ENCODE measurements at places on chromosomes 13 and 19.
A peak's percentile ranks its signal among the peaks of the same experiment; 100 is the strongest.

DNA sequence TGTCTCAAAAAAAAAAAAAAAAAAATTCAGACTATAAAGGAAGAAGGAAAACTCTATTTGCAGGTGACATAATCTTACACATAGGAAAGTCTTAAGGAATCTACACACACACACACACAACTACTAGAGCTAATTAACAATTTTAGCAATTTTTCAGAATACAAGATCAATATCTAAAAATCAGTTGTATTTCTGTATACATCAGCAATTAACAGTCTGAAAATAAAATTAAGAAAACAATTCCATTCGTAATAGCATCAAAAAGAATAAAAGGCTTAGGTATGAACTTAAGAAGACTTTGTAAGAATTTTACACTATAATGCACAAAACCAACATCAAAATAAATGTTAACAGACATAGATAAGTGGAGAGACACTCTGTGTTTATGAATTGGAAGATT, 15.6 kb upstream of the CALM3 start:
- DNase-seq = no peak

DNA sequence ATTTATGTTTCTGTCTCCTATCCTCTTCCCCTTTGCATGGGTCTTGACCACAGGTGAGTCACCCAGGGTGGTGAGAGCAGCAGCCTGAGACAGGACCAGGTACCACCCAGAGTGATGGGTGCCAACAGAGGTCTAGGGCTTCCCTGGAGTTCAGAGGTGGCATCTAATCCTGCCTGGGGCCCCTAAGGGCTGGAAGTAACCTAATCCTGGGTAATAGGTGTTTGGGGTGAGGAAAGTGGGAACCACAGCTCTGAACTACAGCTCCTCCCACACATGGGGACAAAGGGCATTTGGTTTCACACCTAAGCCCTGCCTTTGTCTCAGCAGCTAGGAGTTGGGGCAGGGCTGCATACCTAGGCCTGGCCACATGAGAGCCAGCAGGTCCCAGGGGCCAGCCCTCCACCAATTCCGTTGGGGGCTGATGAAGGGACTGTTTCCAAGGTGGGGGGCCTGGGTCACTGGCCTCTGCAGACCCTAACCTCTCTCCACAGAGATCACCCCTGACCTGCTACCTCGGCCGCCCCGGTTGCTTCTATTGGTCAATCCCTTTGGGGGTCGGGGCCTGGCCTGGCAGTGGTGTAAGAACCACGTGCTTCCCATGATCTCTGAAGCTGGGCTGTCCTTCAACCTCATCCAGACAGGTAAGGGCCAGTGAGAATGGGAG, 8.0 kb downstream of the SPHK2 start:
- no peak for DNase-seq

DNA sequence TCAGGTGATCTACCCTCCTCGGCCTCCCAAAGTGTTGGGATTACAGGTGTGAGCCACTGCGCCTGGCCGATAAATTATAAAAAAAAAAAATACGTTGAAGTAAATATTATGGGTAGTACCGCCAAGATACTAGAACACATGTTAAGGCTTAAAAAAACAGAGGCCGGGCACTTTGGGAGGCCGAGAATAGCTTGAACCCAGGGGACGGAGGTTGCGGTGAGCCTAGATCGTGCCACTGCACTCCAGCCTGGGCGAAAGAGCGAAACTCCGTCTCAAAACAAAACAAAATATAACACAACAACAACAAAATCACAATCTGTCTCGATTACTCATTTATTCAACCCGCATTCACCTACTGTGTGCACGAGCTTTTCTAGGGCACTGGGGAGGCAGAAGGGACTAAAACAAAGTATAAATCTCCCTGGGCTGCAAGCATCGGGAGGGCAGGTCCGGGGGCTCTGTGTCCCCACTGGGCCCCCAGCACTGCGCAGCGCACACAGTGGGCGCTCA, 1.3 kb upstream of the BICRA start:
- no peak for DNase-seq

- DNase-seq = no peak
Observed at GRCh38 chr19:1773184-1773583, 19.9 kb downstream of the ONECUT3 start.

DNA sequence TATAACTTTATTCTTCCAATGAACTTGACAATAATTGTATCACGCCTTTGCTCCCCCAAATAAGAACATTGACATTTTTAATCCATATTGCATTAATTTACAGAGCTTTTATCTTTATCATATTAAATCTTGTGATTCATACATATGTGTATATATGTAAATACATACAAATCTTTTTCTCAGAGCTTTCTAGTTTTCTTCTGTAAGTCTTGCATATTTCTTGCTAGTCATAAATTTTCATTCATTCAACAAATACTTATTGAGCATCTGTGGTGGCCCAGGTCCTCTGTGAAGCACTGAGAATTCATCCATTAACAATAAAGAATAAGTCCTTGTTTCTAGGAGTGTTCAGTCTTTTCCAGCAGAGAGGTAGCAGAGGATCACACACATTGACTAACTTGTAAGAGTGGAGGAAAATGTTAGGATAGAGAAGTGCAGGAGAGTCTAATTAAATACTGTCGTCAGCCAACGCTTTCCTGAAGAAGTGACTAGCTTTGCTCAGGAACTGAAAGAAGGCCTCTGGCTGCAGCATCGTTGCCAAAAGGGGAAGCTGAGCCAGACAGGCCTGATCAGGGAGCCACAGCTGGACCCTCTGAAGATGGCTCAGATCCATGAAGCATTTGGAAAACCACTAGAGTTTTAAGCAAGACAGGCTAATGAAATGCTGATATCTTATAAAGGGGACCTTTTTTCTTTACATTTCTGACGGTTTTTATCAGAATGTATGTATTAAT, 38.6 kb upstream of the LAMP1 start:
- DNase-seq = no peak

GRCh38 chr19:33344573-33344925, 29.0 kb upstream of the CEBPG start:
- DNase-seq = no peak

- no peak for DNase-seq
Observed at GRCh38 chr13:27005976-27006518, 165.6 kb downstream of the USP12 start.

GRCh38 chr19:57103573-57104277, 16.1 kb upstream of the USP29 start:
- peak; percentile 56 for DNase-seq

- DNase-seq = no peak
Observed at GRCh38 chr13:34751044-34751443, 191.0 kb upstream of the NBEA start.

DNA sequence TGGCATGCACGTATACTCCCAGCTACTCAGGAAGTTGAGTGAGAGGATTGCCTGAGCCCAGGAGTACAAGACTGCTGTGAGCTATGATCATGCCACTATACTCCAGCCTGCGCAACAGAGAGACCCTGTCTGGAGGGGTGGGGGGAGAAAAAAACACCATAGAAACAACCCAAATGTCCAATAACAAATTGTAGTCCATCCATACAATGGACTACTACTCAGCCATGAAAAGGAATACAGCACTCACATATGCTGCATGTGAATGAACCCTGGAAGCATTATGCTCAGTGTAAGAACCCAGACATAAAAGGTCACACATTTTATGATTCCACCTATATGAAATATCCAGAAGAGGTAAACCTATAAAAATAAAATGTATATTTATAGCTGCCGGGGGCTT, 42.3 kb downstream of the CD320 start:
- peak; percentile 4 for DNase-seq

DNA sequence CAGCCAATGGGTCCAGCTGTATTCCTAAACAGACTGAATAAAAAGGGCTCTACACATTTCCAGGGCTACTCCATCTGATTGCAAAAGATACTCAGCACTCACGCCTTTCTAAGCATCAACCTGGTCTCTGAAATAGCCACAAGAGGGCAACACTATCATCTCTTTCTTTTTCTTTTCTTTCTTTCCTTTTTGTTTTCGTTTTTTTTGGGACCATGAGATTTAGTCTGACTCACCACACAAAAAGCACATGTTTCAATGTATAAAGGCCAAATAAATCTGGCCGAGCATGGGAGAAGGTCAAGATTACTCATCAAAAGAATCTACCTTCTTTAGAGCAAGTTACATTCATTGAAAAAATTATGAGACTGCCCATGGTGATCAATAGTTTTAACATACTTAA, 805.6 kb upstream of the ARGLU1 start:
- no peak for DNase-seq

DNA sequence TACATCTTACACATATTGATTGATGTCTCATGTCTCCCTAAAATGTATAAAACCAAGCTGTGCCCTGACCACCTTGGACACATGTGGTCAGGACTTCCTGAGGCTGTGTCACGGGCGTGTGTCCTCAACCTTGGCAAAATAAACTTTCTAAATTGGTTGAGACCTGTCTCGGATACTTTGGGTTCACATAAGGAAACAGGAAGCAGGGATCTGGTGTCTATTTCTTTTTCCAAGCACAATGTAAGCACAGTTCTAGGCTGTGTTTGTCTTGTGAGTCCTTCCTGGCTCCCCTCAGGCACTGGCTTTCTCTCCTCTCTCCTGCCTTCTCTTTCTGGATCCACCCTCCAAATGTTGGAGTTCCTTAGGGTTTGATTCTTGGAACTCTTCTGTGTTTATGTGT, 27.6 kb upstream of the TPT1 start:
- no peak for DNase-seq

DNA sequence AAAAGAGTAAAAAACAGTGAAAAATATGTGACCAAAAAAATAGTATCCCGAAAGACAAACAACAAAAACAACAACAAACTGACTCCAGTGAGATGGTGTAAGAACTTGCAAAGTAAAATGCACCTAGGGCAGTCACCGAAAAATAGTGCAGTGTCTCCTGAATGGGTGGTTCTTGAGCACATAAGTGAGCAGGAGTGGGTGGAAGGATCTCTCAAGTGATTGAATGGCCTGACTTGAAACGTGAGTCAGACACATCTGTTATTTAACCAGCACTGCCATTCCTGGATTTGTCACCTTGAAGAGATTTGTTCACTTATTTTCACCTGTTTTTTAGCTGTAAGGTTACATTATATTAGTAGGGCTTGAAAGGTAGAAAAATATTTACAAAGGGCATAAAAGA, 3.5 kb downstream of the ZNF738 start:
- DNase-seq = no peak

DNA sequence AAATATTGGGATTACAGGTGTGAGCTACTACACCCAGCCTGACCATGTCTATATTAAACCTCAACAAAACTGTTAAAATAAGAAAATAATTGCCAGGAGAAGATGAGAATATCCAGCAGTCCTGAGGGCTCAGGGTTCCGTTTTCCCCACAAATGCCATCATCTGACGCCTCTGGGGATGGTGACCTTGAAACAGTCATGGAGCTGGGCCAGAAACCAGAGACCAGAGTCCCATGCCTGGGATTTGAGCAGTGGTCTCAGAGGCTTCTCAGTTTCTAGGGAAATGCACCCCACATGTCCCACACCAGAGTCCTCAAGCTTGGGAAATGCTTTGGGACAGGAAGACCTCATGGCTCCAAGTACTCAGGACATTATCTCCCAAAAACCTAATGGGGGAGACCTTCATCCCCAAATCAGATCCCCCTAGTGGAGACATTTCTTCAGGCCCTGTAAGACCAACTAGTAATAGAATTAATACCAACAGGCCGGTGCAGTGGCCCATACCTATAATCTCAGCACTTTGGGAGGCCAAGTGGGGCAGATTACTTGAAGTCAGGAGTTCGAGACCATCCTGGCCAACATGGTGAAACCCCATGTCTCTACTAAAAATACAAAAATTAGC, 2.9 kb upstream of the MAP1S start:
- DNase-seq = no peak

- DNase-seq = no peak
Observed at GRCh38 chr13:74920920-74921319, 561.0 kb downstream of the TBC1D4 start.

DNA sequence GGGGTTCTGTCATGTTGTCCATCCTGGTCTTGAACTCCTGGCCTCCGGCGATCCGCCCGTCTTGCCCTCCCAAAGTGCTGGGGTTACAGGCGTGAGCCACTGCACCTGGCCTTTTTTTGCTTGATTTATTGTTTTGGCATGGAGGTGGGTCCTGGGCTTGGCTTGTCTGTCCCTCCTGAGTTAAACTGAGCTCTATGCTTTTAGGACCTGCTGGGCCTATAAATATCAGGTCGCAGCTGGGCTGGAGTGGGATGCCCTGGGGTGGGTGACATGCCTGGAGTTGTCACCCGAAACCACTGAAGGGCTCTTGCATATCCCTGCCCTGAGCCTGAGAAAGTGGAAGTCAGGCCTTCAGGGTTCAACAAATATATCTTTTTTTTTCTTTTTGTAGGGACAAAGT, 5.5 kb downstream of the ARRDC5 start:
- no peak for DNase-seq

GRCh38 chr13:66113882-66114526, 1116.1 kb downstream of the PCDH9 start:
- no peak for DNase-seq

DNA sequence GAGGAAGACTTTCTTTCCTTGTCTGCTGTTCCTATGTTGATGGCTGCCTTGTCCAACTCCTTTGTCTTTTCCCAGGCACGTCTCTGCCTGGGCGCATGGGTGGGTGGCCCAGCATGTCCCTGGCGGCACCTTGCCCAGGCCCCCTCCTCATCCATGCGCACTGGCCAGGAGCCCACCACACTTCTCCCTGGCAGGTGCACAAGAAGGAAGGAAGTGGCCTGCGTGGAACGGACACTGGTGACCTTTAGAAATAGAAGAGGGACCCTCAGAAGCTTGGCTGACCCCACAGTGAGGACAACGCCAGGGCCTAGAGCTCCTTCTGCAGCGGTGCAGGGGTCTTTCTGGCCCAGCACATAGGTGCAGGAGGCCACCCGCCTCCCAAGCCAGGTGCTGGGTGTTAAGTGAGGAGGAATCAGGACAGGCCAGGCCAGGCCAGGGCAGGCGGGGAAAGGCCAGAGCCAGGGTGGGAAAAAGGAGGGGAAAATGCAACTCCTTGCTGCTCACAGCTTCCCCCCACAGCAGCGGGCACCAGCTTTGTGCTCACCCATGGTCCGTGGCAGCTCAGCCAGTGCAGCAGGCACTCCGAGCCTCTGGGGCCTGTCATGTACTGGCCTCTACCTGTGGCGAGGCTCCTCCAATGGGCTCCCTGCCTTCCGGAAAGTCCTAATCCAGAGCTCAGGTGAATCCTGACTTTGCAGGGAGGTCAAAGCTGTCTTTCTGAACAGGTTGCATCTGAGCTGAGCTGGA, 104.0 kb downstream of the SOX1 start:
- DNase-seq = no peak

DNA sequence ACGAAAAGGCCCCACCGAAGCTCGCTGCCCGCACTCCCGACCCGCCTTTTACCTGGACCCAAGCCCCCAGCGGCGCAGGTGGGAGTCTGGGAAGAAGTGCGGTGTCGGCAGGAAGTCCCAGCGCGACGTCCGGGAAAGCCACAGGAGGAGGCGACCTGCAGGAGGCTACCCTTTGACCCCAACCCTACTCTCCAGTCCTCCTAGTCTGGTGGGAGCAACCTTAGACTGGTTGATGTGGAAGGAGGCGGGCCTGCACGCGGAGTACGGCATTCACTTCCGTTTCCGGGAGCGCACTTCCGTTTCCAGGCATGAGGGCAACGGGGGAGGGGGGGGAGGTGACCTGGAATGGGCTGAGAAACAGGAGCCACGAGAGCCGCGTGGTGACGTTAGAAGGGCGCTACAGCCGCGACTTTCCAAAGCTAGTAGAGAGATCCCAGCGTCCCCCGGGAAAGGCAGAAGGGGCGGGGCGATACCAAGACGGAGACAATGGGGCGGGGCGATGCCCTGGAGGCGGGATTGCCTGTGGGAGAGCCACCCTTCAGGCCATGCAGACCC, 28.5 kb downstream of the ZNF266 start:
- peak; percentile 56 for DNase-seq
